ENCODE measurements at places on chromosomes 4 and X.

DNA sequence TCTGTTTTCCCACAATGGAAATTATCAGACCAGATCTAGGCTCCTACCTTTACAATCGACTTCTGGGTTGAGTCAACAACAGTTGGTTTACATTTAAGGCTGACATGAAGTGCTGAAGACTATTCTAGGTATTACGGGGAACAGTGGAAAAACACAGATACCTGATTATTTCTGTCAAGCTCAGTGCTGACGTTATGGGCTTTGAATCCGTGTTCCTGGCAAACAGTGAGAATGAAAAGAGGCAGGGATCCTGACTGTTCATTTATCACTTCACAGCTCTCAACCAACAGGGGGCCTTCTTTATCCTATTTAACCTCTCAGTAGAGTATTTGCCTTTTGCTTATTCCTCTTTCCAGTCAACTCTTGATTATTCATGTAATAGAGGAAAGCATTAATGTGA lies 43.1 kb downstream of the TMEM164 start:
- no peak for DNase-seq

DNA sequence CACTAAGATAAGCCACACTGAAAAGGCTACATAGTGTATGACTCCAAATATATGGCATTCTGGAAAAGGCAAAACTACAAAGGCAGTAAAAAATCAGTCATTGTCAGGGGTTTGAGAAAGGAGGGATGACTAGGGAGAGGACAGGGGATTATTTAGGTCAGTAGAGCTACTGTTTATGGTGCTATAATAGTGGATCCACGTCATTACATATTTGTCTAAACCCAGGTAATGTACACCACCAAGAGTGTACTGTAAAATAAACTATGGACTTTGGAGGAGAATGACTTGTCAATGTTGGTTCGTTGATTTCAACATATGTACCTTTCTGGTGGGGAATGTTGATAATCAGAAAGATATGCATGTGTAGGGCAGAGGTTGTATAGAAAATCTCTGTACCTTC lies 837.6 kb downstream of the FAM133A start:
- DNase-seq: no peak

DNA sequence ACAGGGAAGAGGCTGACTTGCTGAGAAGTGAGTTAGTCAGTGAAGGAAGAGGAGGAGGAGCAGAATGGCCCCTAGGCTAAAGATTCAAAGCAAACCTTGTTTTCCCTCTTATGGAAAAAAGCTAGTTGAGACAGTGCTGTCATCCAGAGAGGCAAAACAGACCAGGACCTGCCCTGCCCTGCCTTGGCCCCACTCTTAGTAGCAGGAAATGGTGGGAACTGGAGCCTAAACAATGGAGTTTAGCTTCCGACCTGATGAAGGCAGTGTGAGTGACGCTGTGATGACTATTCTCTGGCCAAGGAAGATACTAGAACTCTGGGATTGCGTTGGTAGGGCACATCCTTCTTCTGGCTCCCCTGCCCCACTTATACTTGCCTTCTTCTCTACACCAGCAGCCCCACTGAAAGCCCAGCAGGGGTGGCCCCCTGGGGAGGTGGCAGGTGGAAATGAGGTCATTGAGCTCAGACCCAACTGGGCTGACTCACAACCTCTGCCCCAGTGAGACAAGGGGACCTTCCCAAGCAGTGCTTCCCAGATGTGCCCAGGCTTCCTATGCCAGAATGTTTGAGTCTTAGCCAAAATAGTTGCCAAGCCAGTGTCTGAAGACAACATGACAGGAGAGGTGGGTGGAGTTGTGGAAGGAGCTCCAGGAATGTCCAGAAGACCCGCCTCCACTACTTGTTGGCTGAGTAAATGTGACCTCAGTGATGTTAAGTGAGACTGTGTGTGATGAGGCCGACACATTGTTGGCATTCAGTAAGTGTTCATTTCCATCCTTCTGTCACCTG lies 38.8 kb downstream of the MSN start:
- no peak for DNase-seq

DNA sequence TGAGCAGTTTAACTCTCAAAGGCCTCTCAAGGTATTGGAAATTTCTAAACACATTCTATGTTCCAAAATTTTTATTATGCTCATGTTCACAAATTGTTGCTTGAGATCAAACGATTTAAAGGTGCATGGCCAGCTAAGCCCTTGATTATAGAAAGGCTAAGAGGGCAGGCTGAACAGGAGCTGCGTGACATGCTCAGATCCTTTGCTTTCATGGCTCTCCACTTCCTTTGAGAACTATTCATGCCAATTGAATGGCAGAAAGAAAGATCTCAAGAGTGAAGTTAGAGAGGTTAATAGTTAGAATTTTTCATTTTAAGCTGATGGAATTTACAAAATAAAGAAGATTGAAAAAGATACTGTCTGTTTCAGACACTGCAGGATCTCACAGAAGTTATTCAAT lies 594 bp downstream of the LRIT3 start:
- DNase-seq: no peak

- no peak for DNase-seq
These were observed 146.5 kb upstream of the PUDP start for GRCh38 chrX:7294483-7294882.

- peak; percentile 92 for DNase-seq
These were observed 226.9 kb downstream of the FSTL5 start for GRCh38 chr4:161936625-161937550.

DNA sequence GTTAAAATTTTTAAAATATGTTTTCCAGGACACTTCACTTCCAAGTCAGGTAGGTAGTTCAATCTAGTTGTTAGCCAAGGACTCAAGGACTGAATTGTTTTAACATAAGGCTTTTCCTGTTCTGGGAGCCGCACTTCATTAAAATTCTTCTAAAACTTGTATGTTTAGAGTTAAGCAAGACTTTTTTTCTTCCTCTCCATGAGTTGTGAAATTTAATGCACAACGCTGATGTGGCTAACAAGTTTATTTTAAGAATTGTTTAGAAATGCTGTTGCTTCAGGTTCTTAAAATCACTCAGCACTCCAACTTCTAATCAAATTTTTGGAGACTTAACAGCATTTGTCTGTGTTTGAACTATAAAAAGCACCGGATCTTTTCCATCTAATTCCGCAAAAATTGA lies 49.7 kb downstream of the XIAP start:
- DNase-seq: no peak

DNA sequence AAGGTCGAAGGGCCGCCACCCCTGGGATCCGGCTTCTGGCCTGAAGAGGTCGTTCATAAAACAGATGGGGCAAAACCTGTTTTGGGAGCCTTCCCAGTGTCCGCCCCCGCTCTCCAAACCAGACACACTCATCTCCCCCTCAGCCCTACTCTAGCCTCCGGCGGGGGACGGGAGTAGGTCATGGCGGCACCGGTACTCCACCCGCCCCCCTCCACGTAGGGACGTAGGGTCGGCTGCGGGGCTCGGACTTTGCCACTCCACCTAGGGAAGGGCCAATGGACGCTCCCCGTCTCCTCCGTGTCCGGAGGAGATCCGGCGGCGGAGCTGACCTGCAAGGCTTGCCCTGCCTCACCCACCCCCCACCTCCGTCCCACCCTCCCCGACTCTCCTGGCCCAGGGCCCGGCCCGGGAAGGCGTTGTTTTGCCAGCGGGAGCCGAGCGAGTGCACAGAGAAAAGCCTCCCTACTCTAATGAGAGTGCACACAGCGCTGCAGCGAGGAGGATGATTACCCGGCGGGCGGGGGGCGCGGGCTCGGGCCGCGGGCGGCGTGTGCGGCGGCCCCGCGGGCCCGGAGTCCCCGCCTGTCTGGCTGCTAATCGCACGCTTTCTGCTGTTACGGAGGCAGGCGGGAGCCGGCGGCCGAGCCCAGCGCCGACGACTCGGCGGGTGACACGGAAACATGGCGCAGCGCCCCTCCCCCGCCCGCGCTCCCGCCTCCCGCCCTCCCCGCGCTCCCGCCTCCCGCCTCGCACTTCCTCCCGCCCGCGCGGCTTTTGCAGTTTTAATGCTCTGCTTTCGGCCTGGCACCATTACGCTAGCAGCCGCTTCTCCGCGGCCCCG lies 8.3 kb upstream of the BCOR start:
- no peak for DNase-seq

- DNase-seq: no peak
These were observed 113.5 kb downstream of the PHF8 start for GRCh38 chrX:53930515-53931380.

- no peak for DNase-seq
These were observed 125.5 kb upstream of the ARMCX2 start for GRCh38 chrX:101785142-101785541.

DNA sequence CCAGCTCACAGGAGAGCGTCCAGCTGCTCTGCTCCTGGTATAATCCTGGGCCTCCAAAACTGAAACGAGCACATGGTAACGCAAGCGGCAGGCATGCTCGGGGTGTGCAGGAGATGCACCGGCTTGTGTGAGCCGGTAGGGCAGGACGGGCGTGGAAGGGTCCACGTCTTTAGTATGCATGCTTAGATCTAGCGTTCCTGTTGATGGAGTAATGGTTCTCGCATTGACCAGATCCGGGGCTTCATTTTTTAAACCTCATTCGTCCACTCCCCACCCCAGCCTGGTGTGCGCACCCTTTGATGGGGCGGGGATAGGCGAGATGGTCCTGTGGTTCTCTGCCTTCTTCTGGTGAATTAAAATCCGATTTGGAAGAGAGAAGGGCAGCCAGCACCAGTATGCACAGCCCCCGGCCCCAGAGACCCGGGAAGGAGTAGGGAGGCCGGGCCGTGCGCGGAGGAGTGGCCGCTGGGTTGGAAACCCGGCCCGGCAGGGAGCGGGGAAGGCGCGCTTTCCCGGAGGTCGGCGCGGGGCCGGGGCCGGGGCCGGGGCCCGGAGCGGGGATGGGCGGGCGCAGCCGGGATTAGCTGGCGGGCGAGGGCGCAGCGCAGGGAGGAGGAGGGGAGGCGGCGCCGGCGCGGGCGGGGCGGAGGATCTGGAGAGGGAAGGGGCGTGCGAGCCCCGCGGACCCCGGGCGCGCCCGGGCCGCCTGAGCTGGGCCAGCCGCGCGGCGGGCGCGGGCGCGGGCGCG lies 39.9 kb downstream of the FAM149A start:
- DNase-seq: no peak

GRCh38 chr4:185896817-185897488 lies 85.0 kb upstream of the SORBS2 start:
- DNase-seq: no peak

DNA sequence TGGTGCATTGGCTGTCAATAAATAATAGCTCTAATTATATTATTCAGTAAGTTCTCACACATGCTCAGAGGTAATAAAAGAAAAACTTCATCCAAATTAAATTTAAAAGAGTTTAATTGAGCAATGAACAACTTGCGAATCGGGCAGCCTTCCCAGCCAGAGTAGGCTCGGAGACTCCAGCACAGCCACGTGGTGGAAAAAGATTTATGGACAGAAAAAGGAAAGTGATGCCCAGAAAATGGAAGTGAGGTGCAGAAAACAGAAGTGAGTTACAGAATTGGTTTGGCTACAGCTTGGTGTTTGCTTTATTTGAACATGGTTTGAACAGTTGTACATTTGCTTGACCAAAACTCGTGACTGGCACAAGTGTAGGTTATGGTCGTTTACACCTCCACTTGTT lies 13.6 kb upstream of the BOD1L1 start:
- DNase-seq: no peak

- no peak for DNase-seq
These were observed 68.0 kb downstream of the LUZP4 start for GRCh38 chrX:115357326-115358120.

DNA sequence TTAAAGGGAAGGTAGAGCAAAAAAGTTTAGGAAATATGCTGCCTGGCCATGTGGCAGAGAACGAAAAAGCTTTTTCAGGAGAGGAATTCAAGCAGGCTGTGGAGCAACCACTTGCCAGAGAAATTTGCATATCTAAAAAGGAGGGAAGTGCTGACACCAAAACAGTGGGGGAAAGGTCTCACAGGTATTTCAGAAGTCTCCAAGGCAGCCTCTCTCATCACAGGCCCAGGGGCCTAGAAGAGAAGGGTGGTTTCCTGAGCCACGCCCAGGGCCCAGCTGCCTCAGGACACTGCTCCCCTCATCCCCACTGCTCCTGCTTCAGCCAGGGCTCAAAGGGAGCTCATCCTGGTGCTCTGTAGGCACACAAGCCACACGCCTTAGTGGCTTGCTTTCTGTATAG lies 29.9 kb upstream of the STS start:
- DNase-seq: no peak

DNA sequence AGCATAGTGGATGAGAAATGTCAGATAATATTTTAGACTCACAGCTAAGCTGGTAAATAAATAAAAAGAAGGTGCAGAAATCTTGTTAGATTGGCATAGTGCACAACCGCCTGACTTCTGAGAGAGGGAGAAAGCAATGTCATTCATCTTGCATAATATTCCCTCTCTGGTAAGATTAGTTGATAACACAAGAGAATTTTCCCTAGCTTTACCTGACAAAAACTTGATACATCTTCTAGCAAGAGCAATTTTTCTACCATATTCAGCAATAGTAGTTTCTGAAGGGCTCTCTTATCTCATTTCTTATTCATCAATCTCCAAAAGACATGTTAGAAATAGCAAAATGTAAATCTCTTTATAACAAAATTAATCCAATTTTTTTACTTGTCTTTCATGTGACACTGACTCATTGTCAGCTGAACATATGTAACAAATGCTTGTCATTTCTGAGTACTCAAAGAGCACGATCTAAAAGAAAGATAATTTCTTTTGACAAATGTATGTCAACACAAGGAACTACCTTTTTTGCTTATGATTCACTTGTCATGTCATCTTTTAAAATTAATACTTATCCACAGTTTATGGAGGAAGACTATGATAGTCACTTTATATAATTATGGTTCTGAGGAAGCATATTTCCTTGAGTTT lies 240.0 kb downstream of the ARAP2 start:
- DNase-seq: no peak

- DNase-seq: no peak
These were observed 39.4 kb downstream of the STIM2 start for GRCh38 chr4:26899991-26900390.

GRCh38 chrX:78029663-78030062 lies 60.2 kb upstream of the PGAM4 start:
- DNase-seq: no peak

DNA sequence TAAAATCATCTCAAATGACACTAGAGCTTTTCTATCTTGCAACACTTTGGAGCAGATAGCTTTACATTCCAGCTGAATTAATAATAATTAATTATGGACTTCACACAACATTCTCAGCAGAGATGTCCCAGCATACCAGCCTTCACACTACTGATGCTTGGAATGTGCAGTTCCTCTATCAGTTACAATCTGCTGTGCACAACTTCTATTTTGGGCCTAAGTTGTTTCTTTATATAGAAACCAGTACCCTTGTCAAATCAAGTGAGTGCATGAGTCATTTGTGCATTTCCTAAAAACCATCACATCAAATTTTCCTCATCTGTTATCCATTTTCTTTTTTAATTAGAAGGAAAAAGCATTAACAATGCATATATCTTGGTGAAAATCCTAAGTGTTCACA lies 8.8 kb upstream of the RASL11B start:
- peak; percentile 38 for DNase-seq

Measured in non-pigmented ciliary epithelial cell (primary cell).